NCI-H2029 (cell line): ENCODE measurements at places on chromosomes 4 and X.
A peak's percentile ranks its signal among the peaks of the same experiment; 100 is the strongest.

- DNase-seq, result no peak
These were observed 279.7 kb downstream of the SPRY1 start for GRCh38 chr4:123676071-123676889.

- DNase-seq, result no peak
These were observed 122.2 kb upstream of the PRKG2 start for GRCh38 chr4:81337211-81337610.

DNA sequence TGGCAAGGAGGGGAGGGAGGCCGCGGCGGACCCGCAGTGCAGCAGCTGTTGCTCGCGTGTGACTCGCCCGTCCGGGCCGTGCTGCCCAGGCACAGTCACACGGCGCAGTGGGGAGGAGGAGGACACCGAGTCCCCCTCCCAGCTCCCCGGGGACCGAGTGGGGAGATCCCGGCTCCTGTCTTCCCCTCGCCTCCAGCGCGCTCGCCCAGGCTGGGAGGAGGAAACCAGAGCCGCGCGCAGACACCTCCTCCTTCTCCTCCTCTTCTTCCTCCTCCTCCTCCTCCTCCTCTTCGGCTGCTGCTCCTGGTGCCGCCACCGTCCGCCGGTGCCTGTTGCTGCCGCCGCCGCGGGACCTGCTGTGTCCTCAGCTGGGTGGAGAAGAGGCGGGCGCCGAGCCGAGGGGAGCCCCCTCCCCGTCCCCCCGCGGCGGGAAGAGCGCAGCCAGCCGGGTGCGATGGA, at the start of gene TBC1D1:
TBC1D1 (plus strand) TSS at position 284 of the 459 bp plus-strand sequence. CDS start 11,012 bp downstream, outside the sequence.
- DNase-seq, result peak; percentile 19

- DNase-seq, result no peak
These were observed 27.2 kb downstream of the BST1 start for GRCh38 chr4:15729910-15730533.

- DNase-seq, result no peak
These were observed 144.5 kb upstream of the DIAPH2 start for GRCh38 chrX:96540111-96540631.

- DNase-seq, result no peak
These were observed 186.6 kb upstream of the LEF1 start for GRCh38 chr4:108355186-108355901.

DNA sequence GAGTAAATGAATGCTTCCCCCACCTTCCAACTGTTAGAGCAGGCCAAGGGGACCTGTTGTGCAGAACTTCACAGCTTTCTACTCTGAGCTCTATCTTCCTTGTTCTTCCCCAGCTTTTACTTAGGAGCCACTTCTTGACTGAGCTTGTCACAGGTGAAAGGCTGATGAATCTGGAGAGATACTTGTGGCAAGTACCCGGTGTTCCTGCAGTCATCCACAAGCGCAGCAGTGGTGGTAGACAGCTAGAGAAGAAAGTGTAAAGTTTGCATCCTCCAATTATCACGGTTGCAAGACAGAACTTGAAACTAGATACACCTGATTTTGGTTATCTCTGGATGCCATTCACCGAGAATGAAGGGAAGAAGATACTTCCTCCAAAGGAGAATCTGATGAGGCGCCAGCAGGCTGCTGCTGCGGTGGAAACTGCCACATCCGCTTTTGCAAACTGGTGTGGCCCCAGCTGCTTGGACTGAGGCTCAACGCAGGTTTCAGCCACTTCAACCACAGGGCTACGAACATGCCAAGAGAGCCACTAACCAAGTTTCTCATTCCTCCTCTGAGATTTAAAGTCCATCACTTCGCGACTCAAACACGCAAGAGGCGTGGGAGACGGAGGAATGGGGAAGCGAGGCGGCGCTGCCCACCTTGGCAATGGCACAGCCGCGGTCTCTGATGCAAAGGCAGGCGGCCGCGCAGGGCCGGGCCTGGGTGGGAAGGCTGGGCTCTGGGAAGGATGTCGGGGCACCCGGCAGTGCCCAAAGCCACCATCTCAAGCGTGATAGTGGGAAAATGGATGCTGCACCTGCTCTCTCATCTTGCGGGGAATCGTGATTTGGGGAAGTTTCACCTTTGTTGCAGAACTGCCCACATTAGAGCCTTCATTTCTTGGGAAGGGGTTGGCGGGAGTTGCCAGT, 1.3 kb upstream of the FHIP1A start:
- DNase-seq, result no peak

DNA sequence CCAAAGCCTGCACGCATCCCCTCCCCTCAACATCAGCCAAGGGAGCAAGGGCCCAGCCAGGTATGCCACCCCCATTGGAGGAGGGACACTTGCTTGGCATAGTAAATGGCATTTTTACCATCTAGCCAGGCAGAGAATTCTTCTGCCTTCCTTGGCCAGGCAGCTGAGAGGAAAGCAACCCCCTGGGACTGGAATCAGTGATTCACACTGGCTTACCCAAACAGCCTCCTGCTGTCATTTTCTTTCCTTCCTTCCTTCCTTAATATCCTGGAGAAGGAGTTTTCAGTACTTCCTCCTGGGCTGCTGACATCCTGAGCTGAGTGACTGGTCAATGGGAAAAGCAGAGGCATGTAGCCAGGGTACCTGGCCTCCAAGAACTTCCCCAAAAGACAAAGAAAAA, 28.6 kb upstream of the KIAA1210 start:
- DNase-seq, result no peak

DNA sequence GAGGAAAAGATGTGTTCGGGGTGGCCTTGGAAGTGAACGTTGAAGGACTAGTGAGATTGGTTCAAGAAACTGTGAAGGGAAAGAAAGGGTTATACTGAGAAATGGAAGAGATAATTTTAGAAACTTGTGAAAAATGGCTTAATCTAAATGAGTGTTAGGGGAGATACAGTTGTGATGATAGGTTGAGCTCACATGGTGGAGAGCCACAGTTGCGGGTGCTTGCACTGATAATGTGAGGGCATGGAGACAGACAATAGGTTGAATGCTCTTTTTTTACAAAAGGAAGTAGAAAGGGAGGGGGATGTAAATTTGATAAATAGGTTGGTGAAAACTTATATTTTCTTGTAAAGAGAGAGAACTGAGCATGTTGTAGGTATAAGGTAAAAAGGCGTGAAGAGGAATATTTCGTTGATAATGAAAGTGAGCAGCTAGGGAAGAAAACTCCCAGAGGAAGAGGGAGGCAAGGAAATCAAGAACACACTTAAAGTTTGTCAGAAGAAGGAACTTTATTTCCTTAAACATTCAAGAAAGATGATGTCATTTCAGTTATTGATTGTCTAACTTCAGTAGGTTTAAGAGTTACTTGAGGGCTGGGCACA, 8.2 kb downstream of the AREG start:
- no peak for DNase-seq

GRCh38 chrX:103157496-103158316, 57.2 kb upstream of the BEX4 start:
- DNase-seq, result peak; percentile 1

- DNase-seq, result no peak
These were observed 17.5 kb downstream of the RBBP7 start for GRCh38 chrX:16852617-16853179.

DNA sequence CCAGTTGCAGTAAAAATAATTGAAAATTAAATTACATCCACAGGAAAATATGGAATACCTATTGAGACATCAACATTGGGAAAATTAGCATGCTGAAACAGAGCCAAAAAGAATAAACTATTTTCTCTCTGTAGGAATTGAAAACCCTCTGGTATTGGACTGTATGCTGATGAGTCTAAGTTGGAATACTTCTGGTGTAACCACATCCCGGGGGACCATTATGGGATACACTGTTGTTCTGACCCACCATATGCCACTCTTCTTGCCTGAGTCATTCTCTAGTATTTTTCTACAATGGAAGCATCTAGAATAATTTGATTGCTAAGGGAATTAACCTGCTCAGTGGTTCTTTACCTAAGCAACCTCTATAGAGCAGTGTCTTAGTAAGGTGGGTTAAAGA, 640.7 kb upstream of the AGA start:
- DNase-seq, result no peak

- DNase-seq, result no peak
These were observed 56.3 kb downstream of the PCDH7 start for GRCh38 chr4:30776451-30776850.

DNA sequence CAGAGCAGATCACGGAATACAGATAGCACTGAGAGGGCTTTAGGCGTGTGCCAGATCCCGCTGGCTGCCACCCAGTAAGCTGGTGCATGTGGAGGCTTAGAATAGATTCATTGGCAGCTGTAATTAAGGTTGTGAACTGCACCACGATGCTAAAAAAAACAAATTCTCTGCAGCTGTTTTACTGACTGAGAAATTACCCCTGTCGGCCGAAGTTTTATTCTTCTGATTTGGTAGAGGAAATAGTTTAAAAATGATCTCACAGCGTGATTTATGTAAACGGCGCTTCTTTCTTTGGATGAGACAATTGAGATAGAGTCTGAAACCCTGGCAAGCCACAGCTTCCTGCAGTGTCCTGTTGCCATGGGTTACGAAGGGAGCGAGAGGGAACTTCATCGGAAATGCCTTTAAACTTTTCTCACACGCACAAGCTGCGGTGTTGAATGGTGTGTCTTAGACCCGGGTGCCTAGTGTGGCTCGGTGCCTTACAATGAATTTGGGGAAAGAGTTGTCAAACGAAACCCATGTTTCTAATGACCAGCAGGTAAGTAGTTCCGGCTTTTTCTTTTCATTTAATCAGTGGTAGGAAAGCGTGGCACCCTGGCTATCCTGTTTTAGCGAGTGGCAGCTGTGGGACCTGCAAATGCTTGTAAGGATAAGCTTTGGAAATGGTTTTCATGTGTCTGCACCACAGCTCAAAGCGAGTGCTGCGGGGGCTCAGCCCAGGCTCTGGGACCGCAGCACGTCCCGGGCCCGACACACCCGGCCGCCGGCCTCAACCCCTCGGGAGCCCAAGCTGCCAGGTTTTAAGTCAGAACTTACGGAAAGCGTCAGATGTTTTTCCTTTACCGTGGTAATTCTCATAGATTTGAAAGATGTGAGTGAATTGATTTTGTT, 71.7 kb upstream of the HGFAC start:
- DNase-seq, result peak; percentile 8

GRCh38 chr4:81356621-81357020, 115.1 kb downstream of the RASGEF1B start:
- no peak for DNase-seq

DNA sequence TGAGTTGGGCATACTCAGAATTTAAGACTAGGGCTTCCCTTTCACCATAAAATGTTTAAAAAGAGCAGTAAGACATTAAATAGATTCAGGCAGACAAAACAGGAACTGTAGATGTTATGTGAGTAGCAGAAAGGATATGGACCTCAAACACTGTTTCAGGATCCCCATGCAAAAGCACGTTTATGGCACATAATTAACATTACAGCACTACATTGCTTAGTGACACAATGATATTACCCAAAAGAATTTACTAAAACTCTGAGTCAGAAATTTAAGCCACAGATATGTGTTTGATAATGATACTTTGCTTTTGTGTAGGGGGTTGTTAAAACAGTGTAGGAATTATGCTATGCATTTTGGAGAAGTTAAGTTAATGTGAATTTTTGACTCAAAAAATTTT, 266.3 kb downstream of the PDGFC start:
- DNase-seq, result no peak

- no peak for DNase-seq
These were observed 73.0 kb downstream of the ABLIM2 start for GRCh38 chr4:8085491-8086117.

DNA sequence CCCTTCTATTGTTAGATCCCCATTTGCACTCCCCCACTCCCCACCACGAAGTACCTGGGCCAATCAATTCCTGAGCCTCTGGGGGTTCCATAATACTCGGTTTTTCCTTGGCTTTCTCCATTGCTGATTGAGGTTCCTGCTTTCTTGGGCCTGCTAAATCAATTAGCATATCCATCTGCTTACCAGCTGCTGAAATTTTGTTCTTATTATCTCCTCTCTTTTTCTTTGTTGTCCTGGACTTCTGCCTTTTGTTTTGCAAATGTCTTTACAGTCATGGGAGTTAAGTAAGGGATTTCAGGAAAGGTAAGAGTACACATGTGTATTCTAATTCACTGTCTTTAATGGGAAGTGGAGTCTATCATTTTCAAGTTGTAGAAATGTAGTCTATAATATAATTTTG, 222.2 kb downstream of the MID1 start:
- DNase-seq, result no peak

DNA sequence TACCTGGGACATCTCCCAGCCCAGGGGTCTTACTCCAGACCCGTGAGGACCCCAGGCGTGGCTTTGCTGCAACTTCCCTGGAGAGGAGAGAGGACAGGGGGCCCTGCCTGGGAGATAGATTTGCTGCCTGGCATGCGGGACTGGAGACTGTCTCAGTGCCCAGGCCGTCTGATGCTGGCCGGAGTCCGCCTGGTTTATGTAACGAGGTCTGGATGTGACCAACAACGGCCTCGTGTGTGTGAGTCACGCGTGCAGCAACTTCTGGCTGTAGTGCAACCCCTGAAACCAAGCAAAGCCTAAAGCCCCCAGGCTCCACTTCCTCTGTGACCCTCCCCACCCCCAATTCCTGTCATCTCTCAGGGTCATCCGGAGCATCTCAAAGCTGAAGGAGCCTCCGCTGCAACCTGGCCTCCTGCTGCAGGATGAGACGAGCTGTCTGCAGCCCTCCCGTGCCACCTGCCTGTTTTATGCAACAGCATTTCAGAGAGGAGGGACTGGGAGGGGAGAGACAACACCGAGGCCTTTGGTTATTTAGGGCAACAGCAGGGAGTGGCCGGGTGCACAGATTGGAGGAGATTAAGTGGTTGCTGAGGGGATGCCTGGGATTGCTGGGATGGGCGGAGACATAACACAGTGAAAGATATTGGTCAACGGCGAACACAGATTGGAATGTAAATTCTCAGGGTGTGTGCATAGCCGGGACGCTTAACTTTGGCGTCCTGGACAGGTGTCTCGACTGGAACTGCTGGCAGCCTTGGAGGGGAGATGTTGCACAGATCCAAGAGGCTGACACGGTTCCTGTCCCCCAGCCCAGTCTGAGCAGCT, 16.0 kb downstream of the XG start:
- DNase-seq, result no peak

- no peak for DNase-seq
These were observed 7.1 kb upstream of the POU3F4 start for GRCh38 chrX:83501003-83501402.

- DNase-seq, result no peak
These were observed 169.7 kb upstream of the SH3RF1 start for GRCh38 chr4:169440446-169440845.

DNA sequence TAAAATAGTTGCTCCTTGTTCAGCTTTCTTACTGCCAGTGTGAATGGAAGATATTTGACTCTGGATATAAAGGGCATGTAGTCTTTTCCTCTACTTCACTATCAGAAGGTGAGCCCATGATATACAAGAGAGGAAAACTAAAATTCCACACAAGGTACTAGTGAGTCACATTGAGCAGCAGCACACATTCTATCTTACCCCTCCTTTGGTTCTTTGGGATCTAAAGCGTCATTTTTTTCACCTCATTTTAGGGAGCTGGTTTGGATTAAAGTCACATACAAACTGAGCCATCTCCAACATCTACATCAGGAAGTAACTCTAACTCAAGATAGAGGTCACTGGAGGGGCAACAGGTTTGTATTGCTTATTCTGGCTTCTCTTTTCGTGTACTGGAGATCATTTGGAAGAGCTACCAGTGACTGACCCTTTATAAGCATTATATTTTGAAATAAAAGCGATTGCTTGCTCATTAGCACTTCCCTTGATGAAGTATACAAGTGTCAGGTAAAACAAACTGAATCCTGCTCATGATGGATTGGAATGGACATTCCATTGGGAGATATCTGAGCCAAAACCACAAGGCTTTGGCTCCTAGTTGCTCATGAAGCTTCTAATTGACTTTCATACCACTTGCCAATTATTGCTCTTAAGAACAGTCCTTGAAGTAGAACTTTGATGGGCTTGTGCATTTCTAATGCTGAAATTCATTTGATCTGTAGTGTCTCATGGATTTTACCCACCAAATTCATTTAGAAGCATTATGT, 124.1 kb downstream of the SPCS3 start:
- DNase-seq, result no peak

GRCh38 chr4:136484996-136485395, 1047.3 kb downstream of the PCDH18 start:
- peak; percentile 38 for DNase-seq
